Mammary epithelial cell (primary cell): ENCODE measurements at places on chromosomes 4 and X. TPM values are rescaled to one million over a fixed set of nuclear protein-coding genes. Genes with fewer than 3 reads are reported as not detected.

DNA sequence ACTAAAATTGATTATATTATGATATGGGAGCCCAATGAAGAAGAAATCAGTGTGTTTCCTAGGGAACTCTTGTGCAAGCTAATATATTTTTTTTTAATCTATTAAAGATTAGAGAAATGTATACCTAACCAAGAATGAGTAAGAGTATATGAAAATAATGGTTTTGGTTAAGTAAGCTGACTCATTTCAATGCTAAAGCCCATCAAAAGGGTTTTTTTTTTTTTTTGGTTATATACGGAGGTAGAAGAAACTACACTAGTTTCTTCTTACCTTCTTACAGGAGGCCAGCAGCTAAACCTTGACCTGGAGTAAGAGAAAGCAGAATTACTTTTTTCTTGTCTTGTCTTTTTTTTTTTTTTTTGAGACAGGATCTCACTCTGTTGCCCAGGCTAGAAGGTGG lies 27.5 kb downstream of the RUFY3 start:
- peak; percentile 7 for DNase-seq

The JAKMIP1 gene
- polyA plus RNA-seq = not detected

The EDNRA gene
- 14.1 TPM for polyA plus RNA-seq

The SLC7A11 gene
- 18.7 TPM for polyA plus RNA-seq

- DNase-seq = no peak
These were observed 267.0 kb downstream of the FRMPD4 start for GRCh38 chrX:12405306-12405705.

The XAGE5 gene
- polyA plus RNA-seq = not detected

The STAP1 gene
- polyA plus RNA-seq = not detected

DNA sequence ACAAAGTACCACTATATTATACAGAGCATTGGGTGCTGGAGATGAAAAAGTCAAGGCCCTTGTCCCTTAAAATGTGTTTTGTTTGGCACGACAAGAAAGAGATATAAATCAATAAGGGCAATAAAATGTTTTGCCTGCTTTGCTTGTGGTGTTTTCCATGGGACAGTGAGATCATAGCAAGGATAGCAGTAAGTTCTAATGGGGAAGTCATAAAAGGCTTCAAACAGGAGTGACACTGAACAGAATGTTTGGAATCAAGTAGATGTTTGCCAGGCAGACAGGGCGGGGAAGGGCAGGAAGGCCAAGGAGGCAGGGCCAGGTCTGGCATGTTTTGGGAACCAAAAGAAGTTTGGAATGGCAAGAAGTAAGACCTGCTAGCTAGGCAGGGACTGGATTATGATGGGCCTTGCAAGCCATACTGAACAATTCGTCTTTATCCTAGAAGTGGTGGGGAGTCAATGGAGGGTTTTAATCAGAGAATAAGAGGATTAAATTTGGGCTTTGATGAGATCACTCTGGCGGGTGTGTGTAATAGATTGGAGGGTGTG lies 16.4 kb downstream of the FGF2 start:
- DNase-seq = no peak

- DNase-seq = no peak
These were observed 53.2 kb downstream of the MXRA5 start for GRCh38 chrX:3293251-3293650.

GRCh38 chrX:13109817-13110216 lies 65.4 kb upstream of the FAM9C start:
- peak; percentile 63 for DNase-seq
